Stimulated activated CD4-positive, alpha-beta T cell treated with anti-CD3 and anti-CD28 coated beads, Interleukin-12 subunit alpha, Interleukin-12 subunit beta, amount 100 ng/mL, for 4 hours (primary cell): ENCODE measurements at places on chromosomes 2 and 18.
A peak's percentile ranks its signal among the peaks of the same experiment; 100 is the strongest.

- no peak for DNase-seq
Observed at GRCh38 chr2:191486584-191487320, 191.2 kb upstream of the NABP1 start.

DNA sequence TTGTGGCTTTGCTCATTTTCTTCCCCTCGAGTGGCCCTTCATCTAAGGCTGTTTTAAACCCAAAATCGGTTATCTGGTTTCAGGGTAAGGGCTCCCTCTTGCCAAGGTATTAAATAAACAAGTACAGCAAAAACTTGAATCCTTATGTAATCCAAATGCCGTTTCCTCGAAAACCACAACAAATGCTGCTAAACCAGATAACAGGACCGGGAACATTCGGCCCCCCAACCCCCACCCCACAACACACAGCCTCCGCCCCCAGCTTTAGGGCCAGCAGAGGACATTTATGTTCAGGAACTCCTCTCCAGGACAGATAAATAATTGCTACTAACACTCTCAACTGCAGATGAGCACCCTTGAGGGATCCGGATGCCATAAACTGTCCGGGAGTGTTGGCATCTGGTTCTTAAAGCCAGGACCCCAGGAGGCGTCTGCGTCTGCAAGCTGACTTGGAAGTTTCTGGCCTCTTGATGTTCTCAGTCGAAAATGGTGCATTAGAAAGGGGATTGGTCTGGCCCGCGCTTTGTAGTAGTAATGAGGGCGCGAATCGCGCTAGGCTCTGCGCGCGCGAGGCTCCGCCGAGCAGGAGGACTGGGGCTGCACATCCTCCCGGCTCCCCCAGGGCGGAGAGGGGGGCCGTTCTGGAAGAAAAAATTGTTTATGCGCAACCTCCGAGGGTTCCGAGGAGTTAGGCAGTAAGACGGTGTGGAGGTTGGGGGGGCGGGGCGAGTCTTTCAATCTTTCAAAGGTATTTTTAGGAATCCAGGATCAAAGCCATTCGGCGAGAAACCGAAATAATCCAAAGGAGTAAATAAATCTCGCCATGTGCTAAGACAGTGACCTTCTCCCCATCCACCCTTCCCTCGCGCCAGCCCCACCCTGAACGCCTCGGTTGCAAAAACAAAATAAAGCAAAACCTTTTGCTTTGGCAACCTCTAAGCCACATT lies 3.9 kb upstream of the ID2 start:
- DNase-seq = no peak

GRCh38 chr2:191383486-191383885 lies 138.3 kb downstream of the MYO1B start:
- DNase-seq = no peak

DNA sequence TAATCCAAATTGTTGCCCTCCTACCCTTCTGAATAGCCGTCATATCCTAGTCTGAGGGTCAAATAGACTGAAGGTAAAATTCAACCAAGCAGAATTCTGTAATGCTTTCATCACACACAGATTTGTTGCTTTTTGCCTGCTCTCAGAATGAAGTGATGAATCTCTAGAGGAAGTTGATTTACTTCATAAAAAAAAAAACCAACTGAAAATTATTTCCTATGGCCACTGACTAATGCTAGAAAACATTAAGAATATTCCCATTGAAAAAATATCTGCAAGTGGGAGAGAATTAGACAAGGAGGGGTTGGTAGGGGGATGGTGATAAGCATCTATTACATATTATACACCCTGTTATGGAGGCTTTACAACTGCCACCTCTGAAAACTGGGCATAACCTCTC lies 2.3 kb upstream of the IL1RL2 start:
- no peak for DNase-seq

GRCh38 chr18:31828613-31829012 lies 67.9 kb upstream of the SLC25A52 start:
- no peak for DNase-seq

DNA sequence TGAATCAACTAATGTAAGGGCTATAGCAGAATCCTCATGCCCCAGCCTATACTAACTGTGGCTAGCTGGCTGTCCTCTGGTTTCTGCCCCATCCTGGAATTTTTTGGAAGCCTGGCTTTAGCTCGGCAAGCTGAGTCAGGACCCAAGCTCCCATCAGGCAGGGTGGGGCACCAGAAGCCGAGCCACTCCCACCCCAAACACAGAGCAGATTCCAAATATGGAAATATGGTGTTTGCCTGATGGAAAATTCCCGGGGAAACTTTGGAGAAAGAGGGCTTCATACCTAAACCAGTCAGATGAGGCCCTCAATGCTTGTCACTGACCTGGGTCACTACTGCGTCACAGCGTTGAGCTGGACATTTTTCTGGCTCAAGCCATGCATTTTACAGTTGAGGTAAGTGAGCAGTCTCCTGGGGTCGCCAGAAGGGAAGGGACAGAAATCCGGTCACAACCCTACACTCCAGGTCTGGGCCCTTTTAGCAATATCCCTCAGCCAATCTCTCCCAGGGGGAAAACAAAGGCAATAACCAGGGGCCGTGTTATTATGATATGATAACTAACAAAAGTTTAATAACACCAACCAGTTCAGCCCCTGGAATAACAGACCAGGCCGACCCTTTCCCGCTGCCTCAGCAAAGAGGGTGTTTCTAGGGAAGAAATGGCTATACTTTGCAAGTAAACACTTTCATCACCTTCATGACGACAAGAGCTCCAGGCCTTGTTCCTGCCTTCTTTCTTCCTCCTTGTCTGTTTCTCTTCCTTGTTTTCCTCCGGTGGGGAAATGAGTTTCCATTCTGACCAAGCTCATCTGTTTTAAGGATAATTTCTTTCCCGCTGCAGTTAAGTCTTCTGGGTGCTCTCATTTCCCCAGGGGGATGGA lies 37.7 kb downstream of the PSD4 start:
- no peak for DNase-seq

DNA sequence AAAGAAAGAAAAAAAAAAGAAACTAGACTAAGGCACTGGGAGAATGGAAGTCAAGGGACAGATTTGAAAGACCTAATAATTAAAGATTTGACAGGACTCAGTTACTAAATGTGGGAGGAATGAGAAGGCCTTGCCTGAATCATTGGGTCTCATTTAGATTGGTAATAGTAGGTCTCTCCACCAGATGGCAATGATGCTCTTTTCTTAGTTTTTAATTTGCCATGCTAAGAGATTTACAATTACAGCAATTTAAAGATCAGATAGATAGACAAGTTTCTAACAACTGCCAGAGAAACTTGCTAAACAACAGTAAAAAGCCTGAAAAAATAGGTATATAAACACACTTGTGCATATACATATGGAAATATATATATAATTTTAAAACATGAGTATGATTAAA lies 153.0 kb downstream of the TMEM247 start:
- DNase-seq = no peak

- peak; percentile 5 for DNase-seq
Observed at GRCh38 chr2:174835797-174836255, 71.6 kb upstream of the CHRNA1 start.

DNA sequence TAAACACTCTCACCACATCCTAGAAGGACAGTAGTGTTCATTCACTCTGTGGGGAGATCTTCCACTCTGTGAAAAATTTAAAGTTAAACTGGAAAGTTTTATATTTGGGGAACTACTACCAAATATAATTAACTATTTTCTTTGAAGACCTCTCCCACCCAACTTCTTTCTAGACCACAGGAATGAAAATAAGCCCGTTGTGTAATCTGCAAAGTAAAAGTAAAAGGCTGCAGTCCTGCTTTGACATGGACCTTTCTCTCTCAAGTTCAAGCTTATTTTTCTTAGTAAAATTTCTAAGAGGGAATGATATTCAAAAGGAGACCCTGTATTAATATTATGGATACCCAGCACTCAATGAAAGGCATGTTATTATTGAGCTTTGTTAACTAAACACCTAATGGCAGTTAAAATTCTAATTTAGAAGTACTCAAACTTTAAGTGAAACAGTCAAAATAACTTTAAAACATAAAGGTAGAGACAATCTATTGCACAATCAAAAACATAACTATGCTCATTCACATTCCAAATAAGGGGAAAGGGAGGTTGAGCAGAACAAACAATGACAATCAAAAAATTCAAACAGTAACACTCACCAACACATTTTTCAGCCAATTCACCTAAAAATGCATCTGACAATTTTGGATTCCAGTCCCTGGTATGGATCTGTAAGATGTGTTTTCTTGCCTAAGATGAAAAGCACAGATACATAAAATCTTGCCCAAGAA lies 98.5 kb downstream of the ATAD2B start:
- DNase-seq = no peak

DNA sequence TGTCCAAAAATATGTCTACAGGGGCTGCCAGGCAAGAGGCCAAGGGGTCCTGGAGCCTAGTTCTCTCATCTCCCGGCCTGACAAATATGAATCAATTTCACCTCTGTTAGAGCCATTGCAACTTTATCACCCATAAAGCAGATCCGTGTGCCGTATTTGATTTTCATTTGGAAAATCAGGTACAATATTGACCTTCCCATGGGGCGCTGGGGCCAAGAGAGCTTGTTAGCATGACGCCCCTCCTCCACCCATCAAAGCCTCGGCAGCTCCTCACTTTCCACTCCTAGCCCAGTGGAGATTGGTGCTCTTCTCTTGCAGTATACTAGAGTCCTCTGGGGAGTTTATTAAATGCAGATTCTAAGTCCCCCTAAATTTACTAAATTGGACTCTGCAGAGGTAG lies 96.8 kb downstream of the CAPN13 start:
- no peak for DNase-seq

- DNase-seq = no peak
Observed at GRCh38 chr2:40321822-40322221, 130.1 kb downstream of the SLC8A1 start.

DNA sequence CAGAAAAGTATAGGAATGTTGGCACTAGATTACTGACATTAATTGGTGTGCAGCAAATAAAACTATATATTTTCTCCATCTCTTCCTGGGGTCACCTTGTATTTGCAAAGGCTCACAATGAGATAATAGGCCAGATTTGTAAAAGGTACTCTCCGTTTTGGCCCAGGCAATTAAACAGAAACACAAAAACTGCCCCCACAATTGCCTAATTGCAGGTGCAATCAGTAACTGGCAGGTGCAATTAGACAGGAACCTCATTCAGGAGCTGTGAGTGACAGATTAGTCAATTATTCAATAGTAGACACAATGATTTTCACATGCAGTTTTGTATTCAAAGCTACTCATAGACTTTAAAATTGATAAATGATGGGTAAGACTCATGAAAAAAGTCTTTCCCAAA lies 451.4 kb upstream of the ID2 start:
- no peak for DNase-seq

GRCh38 chr18:12843420-12844350 lies 40.4 kb downstream of the PTPN2 start:
- no peak for DNase-seq

DNA sequence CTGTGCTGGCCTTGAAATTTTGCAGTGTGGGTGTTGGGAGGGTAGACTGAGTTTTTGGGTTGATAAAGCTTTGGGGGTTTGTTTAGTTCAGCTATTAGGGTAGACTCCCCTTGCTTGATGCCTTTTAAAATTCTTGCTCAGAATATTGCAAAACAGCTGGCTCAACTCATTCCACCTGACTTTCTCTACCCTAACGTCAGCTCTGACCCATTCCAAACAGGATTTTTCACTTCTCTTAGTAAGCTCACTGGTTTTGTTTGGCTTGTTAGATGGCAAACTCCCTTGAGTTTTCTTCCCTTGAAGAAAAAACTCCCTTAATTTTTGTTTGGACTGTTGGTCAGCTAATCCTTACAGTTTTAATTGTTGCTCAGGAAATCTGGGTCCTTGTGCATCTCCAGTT lies 195.1 kb upstream of the DTNA start:
- DNase-seq = no peak

DNA sequence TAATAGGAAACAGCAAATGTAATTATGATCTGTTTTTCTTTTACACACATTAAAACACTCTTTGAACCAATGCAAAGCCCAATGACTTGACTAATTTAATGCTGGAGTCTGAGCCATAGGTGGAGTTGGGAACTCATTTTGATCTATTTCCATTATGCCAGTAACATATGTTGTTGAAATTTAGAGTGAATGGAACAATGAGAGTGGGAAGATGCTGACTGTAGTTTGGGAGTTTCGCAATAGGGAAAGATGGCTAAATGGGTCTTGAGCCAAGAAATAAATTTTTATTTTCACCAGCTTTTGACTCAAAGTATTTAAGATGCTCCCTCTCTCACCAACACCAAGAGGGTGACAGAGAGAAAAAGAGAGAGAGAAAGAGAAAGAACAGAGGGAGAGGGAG lies 246.7 kb downstream of the DLGAP1 start:
- DNase-seq = no peak

GRCh38 chr18:8858888-8859511 lies 153.6 kb downstream of the MTCL1 start:
- no peak for DNase-seq

DNA sequence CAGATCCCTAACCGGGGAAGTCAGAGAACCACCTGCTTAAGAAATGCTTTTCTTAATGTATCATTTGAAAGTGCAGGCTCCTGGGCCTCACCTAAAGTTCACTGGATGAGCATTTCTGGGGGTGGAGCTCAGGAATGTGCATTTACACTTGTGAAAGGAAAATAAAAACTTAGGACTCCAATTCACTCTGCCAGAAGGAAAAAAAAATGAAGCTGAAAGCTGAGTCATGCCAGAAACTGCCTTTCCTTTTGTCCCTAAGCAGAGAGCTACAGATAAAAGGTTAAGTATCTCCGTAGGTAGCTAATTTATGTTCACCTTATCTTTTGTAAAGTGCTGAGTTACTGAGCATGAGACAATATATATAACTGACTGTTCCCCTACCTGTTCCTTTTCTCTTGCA lies 229.5 kb upstream of the MEX3C start:
- no peak for DNase-seq

DNA sequence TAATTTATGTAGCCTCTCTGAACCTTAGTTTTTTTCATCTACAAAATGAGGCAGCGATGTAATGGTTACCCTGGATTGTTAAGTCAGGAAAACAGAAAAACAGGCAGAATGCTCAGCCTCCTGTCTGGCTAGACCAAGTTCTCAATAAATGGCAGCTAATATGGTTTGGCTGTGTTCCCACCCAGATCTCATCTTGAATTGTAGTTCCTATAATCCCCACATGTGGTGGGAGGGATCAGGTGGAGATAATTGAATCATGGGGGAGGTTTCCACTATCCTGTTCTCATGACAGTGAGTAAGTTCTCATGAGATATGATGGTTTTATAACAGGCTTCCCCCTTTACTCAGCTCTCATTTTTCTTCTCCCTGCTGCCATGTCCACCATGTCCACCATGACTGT lies 220.0 kb downstream of the CMPK2 start:
- DNase-seq = no peak

- no peak for DNase-seq
Observed at GRCh38 chr2:20573620-20574422, 77.1 kb downstream of the HS1BP3 start.

- no peak for DNase-seq
Observed at GRCh38 chr2:237874585-237875161, 15.2 kb downstream of the RAMP1 start.

- no peak for DNase-seq
Observed at GRCh38 chr18:6452194-6452593, 37.5 kb upstream of the L3MBTL4 start.

GRCh38 chr18:77255426-77256105 lies 5.9 kb downstream of the GALR1 start:
- DNase-seq = no peak

GRCh38 chr2:224569654-224570053 lies 15.5 kb downstream of the CUL3 start:
- no peak for DNase-seq

GRCh38 chr2:8676191-8676920 lies 5.5 kb upstream of the ID2 start:
- DNase-seq = no peak

GRCh38 chr18:63677500-63678225 lies 16.0 kb upstream of the SERPINB3 start:
- DNase-seq = no peak
